ENCODE measurements at places on chromosomes 16 and 17. TPM values are rescaled to one million over a fixed set of nuclear protein-coding genes. Genes with fewer than 3 reads are reported as not detected.
A peak's percentile ranks its signal among the peaks of the same experiment; 100 is the strongest.

VAT1L gene
- total RNA-seq = 0.10 TPM

BOLA2B gene
- 299 TPM for total RNA-seq

GRCh38 chr17:43003542-43004172, 2.9 kb upstream of the IFI35 start:
- DNase-seq = peak; percentile 51

- DNase-seq = no peak
These were observed 29.7 kb downstream of the ARL4D start for GRCh38 chr17:43428524-43428923.

ZFP1 gene
- total RNA-seq = 5.9 TPM
